ENCODE measurements at places on chromosomes 1 and 21. TPM values are rescaled to one million over a fixed set of nuclear protein-coding genes. Genes with fewer than 3 reads are reported as not detected.

DNA sequence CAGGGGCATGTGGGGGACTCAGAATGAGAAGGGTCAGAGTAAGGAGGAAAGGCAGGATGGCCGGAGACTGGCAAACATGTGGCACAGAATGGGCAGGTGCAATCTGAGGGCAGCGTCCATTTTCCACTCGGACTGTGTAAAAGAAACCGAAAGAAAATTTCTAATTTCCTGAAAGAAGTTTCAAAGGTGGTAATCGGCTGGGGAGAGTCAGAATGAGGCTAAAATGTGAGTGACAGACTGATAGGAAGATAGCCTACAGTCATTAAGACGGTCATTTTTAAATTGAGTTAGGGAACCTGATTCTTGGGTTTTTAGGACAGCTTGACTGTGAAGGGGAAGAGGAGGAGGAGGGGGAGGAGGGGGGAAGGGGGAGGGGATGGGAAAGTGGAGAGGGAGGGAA, 23.6 kb downstream of the COA6 start:
- DNase-seq = no peak

DNA sequence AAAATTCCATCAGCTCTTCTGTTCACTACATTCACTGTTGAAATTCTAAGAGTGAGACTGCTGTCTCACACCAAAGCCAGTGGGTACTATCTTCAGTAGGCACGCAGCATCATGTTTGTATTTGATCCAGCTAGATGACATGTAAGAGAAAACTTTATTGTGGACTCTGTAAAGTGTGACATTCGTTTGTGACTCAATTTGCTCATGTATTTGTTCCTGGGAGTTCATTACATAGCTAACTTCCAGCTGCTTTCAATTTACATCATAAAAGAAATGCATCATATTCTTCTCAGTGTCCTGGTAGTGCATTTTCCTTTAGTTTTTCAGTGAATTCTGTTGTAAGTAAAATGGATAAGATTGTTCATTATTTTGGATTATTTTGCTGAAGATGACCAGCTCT, 31.4 kb downstream of the CTH start:
- DNase-seq = no peak

DNA sequence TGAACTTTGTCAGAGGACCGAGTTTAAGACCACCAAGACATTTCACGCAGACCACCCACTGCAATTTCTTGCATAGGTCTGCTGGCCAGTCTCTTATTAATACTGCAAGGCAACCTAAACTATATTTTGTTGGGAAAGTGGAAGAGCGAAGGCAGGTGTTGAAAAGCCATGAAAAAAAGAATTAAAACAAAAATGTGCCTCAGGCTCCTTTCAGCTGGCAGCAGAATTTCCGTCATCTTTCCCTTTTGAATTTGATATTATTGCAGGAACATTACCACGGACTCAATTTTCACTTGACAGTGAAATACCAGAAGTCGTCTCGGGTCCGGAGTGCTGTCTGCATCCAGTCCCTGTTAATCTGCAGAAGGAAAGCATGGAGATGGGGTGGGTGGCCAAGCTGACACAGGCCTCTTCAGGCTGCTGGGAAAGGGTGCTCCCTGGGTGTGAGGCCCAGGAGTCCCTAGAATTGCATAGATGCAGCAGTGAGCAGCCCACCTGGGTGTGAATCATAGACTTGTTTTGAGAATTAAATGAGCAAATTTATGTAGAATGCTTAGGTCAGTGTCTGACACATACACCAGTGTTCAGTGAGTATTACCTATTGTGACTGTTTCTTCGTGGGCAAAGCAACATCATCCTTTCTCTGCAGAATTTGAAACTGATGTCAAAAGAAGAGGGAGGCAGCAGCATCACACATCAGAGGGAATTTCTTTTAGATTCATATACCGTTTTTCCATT, 150.7 kb downstream of the PBX1 start:
- DNase-seq = no peak

- DNase-seq = no peak
These were observed 858 bp downstream of the LACTBL1 start for GRCh38 chr1:22971611-22972405.

GRCh38 chr1:154493276-154493675, 8.7 kb upstream of the TDRD10 start:
- DNase-seq = no peak

DNA sequence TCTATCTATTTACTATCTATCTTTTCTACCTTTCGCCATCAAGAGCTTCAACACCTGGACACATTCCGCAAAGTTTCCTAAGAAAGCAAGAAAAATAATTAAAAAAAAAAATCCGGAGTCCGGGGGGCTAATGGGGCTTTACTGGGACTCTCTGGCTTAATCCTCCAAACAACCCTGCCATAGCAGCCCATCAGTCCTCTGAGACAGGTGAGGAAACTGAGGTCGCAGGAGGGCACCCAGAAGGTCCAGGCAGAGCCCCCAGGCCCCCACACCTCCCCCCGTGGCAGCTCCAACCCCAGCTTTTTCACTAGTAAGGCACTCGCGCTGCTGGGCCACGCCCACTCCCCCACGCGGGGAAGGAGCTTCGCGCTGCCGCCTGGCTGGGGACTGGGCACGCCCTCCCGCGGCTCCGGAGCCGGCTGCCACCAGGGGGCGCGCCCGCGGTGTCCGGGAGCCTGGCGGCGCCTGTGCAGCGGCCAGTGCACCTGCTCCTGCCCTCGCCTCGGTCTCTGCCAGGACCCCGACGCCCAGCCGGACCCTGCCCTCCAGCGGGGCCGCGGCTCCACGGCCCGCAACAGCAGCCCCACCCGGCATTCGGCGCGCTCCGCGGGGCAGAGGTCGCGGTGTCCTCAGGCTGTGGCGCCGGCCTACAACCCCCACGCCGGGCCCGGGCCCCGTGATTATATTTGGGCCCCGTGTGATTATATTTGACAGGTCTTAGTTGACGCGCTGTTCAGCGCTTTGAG, 54.1 kb upstream of the SAMD11 start:
- peak; percentile 39 for DNase-seq

DNA sequence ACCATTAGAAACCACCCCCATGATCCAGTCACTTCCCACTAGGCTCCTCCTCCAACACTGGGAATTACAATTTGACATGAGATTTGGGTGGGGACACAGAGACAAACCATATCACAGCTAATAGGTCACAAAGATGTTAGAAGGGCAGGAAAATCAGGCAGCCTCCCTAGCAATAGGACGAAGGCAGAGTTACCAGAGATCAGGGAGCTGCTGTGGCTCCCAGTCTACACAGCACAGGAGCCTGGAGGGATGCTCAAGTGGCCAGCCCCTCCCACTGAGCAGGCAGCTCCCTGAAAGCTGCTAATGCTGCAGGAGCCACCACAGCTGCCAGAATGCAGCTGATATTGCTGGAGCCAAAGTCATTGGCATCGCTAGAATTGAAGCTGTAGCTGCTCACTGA, 51.0 kb downstream of the CR1L start:
- DNase-seq = no peak

- DNase-seq = no peak
These were observed 1.4 kb upstream of the TTLL7 start for GRCh38 chr1:84000196-84000885.

DNA sequence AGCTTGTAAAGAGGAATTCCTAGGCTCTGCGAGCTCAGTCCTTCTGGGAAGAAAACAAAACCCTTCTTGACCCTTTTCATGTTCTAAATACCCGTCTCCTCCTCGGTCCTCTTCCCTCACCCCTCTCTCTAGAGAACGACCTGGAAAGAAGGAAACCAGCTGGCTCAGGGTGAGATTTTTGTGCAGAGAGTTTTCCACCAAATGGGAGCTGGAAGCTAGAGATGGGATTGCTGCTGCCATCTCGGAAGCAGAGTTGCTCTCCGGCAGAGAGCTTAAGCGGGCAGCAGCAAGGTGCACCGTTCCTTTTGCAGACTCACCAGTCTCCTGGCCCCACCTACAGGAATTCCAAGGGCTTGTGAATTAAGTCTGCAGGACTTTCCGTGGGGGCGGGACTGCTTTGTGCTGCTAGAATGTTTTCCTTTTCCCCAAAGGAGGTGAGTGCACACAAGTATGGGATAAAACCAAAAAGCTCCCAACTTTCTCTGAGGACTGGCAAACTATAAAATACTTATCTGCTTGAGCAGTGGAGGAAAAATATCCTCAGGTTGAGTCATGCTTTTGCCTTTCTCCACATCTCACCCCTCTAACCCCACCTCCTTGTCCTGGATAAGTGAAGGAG, 29.1 kb upstream of the KIAA0040 start:
- no peak for DNase-seq

- no peak for DNase-seq
These were observed 307.9 kb downstream of the SMYD3 start for GRCh38 chr1:246199086-246199645.

DNA sequence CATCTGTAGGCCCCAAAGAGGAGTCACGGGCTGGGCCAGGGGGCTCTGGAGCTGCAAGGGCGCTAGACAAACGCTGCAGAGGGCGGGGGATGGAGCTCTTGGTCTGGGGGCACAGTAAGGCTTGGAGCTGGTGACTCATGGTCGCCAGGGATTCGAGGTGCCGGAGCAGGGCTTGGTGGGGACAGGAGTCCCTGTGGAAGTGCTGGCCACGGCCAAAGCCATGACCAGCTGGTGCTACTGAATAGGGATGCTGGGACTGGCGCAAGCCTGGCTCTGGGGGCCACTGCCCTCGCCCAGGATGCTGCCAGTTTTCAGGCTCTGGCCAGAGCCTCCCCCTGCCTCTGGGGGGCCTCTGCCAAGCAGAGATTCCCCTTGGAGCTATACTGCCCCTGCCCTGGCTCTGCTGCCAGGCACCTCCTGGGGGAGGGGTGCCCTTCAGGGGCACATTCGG, 25.2 kb downstream of the SPOCD1 start:
- no peak for DNase-seq

DNA sequence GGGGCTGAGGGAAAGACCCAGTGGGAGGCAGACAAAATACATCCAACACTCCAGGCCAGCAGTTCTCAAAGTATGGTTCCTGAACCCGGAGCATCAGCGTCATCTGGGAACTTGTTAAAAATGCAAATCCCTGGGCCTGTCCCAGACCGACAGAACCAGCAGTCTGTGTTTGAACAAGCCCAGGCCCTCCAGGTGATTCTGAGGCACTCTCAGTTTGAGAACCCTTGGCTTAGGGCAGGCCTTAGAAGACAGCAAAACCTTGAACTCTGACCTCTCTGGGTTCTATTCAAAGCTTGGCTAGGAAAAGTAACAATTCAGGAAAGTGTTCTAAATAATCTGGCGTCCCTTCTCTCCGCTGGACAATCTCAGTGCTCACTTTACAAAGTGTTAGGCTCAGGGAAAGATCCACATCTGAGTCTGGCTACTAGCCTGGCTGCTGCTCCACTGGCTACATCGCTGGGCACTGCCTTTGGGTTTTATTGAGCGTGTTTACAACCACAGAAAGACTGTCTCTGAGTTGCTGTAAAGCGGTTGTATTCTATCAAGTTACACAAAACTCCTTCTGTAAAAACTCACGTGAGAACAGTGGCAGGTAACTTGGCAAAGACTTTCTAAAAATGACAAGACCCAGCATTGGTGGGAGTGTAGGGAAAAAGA, 166.1 kb downstream of the HIVEP3 start:
- DNase-seq = no peak

- DNase-seq = peak; percentile 13
These were observed 55.8 kb downstream of the CENPF start for GRCh38 chr1:214658785-214659184.

DNA sequence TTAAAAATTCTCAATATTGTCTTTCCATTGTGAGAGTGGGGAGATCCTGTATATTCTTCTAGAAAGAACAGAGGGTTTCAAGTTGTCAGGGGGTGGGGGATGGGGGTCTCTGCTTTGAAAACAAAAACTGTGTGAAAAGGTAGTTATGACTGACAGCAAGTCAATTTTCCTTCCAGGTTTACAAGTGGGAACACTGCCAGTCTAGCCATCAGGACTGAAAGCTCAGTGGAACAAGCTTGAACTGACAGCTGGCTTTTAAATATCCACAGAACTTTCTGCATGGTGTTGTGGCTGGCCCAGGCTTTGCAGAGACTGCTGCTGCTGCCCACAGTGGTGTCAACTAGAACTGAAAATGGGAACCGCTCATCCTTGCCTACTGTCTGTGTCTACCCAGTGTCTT, 162.6 kb downstream of the TNR start:
- DNase-seq = no peak

DNA sequence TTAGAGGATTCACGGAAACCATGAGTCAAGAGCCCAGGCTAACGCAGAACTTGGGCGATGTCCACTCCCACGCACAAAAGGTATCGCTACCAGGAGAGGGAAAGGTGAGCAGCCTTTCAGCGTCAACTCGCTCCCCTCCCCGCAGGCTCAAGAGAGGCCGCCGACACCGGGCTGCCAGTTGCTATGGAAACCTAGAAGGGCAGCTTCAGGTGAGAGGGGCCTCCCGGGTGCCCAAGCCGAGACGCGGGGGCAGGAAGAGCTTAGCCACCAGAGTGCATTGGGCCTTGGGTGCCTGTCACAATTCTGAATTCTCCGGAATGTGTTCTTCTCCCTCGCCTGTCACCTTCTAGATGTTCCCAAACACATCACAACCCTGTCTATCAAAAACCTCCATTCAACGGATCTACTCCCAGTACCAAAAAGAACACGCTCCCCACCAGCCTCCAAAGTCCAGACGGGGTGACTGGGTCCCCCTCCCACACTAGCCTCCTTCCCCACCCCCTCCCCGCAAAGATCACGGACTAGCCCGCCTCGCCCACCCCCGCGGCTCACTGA, 694 bp downstream of the MEAF6 start:
- no peak for DNase-seq

- DNase-seq = no peak
These were observed 14.5 kb upstream of the AXDND1 start for GRCh38 chr1:179351281-179351680.

Gene REN
- polyA plus RNA-seq = not detected

Gene CFAP45
- polyA plus RNA-seq = 0.87 TPM

Gene CLCA4
- polyA plus RNA-seq = not detected

Gene NKAIN1
- polyA plus RNA-seq = 0.80 TPM

Gene IFI44L
- polyA plus RNA-seq = 0.05 TPM

Gene FMO3
- polyA plus RNA-seq = not detected

Gene DNAJC6
- polyA plus RNA-seq = 2.8 TPM

Gene LYPD8
- 0.12 TPM for polyA plus RNA-seq

Gene SLAMF9
- polyA plus RNA-seq = 0.16 TPM

Gene RGS5
- 2.2 TPM for polyA plus RNA-seq
